G401 (cell line): ENCODE measurements at places on chromosomes 16 and 17. TPM values are rescaled to one million over a fixed set of nuclear protein-coding genes. Genes with fewer than 3 reads are reported as not detected.

DNA sequence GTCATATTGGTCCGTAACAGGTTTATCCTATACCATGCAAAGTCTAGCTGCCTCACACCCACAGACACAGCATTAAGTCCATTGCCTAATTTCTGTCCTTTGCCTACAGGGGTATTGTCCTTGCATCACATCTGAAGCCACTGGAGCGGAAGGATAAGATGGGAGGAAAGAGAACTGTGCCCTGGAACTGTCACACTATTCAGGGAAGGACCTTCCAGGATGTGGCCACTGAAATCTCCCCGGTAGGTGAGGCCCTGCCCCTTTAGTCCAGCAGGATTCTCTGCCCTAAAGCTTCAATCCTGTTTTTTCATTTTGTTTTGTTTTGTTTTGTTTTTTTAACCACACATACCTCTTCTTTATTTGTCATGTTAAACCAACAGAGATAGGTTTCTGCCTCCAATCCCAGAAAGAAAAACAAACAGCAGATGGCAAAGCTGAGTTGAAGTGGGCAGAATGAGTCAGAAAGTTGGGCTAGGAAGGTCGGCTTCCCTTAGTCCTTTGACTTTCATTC is 2.2 kb upstream of the EFTUD2 start:
- no peak for DNase-seq

IGSF6 gene
- total RNA-seq, result not detected in 2 replicates

- no peak for DNase-seq
Measured at GRCh38 chr16:70725912-70726828, 40.3 kb upstream of the MTSS2 start.

GRCh38 chr17:76421044-76421407 is 31.9 kb downstream of the UBE2O start:
- no peak for DNase-seq

CDH16 gene
- 0.25 TPM in 1 of 2 replicates, not detected in the other for total RNA-seq

TMEM100 gene
- total RNA-seq, result 0.49 TPM in 1 of 2 replicates, not detected in the other
